ENCODE measurements at places on chromosomes 12 and 14. TPM values are rescaled to one million over a fixed set of nuclear protein-coding genes. Genes with fewer than 3 reads are reported as not detected.

The ISCU gene
- 272 TPM for total RNA-seq

DNA sequence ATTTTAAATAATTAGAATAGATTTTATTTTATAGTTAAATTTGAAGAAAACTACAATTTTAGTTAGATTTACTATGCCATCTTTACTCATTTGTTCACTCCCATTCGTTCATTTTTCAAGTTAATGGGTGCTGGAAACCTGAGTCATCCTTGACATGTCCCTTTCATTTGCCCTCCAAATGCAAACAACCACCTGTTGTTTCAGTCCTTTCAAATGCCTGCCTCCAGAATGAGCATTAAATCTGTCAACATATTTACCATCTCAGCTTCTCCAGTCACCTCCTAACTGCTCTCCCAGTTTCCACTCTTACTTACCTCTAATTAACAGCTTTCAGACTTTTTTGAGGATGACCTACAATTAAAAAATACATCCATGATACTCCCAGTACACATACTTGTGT, 375.5 kb downstream of the RAD51B start:
- H3K4me1 ChIP-seq, result peaks cover 8% of the 10 kb centered on the region
- no peaks in the 10 kb centered on the region for H3K27me3 ChIP-seq
- H3K27ac ChIP-seq, result no peak overlapping the region
- H3K4me3 ChIP-seq, result no peak overlapping the region
- no peaks in the 10 kb centered on the region for H3K36me3 ChIP-seq
- no peak for DNase-seq

The B4GALNT3 gene
- 3.1 TPM for total RNA-seq

The B4GALNT1 gene
- total RNA-seq, result 4.3 TPM

The RTN1 gene
- total RNA-seq, result 10.7 TPM

All from adrenal gland (tissue), 19 donors.